ENCODE measurements at places on chromosomes 7 and 10. TPM values are rescaled to one million over a fixed set of nuclear protein-coding genes. Genes with fewer than 3 reads are reported as not detected.

GRCh38 chr10:75957314-75958120 lies 526.1 kb downstream of the LRMDA start:
- no peak overlapping the region for H3K4me3 ChIP-seq
- no peak for DNase-seq
- H3K36me3 ChIP-seq, result no peaks in the 10 kb centered on the region
- H3K27me3 ChIP-seq, result peaks cover 1% of the 10 kb centered on the region

AS3MT gene
- total RNA-seq, result 7.5 TPM

IDI2 gene
- not detected for total RNA-seq

DNA sequence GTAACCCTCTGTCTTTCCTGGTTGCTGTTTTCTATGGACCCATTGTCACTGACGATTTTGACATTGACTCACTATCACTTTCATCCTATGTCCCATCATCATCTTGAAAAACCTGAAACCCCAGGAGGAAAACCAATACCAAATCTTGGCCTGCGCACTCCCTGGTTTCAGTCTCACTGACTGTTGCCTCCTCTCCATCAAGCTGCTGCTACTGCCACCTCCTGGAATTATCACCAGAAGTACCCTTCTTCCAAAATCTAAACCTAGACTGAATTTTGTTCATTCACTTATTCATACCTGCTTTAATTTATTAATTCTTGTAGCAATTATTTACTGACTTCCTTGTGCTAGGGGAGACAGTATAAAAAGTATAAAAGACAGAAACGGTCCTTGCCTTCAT lies 44.5 kb upstream of the ACBD5 start:
- no peak overlapping the region for H3K4me3 ChIP-seq
- peak; percentile 2 for DNase-seq
- H3K27ac ChIP-seq, result no peak overlapping the region
- no peaks in the 10 kb centered on the region for H3K36me3 ChIP-seq
- no peaks in the 10 kb centered on the region for H3K27me3 ChIP-seq

DNA sequence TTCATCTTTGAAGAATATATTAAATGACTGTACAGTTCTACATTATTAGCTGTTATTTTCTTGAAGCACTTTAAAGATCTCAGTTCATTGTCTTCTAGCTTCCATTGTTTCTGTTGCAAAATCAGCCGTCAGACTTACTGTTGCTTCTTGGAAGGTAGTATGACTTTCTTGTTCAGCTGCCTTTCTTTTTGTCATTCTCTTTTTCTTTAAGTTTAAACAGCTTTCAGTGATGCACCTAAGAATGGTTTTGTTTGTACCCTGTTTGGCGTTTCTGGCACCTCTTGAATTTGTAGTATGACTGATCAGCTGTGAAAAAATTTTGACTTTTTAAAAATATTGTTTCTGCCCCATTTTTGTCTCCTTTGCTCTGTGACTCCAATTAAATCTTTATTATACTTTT lies 9.3 kb downstream of the MKLN1 start:
- peak; percentile 31 for DNase-seq
- no peak overlapping the region for H3K27ac ChIP-seq
- peaks cover 5% of the 10 kb centered on the region for H3K36me3 ChIP-seq

FZD8 gene
- 3.6 TPM for total RNA-seq

GRCh38 chr7:4115442-4115841 lies 566.7 kb upstream of the FOXK1 start:
- H3K4me1 ChIP-seq, result no peaks in the 10 kb centered on the region
- peaks cover 4% of the 10 kb centered on the region for H3K36me3 ChIP-seq
- no peaks in the 10 kb centered on the region for H3K27me3 ChIP-seq

DNA sequence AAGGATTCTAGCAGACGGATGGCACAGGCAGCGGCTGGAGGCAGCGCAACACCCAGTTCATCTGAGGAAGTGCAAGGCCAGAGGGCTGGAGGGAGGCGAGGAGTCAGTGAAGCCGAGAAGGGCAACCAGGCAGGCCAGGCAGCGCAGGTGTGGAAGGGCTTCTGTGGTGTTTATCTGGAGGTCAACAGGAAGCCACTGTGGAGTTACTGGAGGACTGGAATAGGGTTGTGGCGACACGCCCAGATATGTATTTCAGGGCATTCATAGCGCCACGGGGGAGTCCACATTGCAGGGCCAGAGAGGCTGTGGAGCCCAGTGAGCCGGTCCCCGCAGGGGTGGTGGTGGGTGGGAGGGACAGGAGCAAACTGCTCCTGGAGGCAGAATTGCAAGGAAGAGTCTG lies 150.6 kb downstream of the CDH23 start:
- peaks cover 46% of the 10 kb centered on the region for H3K27me3 ChIP-seq
- H3K4me3 ChIP-seq, result no peak overlapping the region
- no peaks in the 10 kb centered on the region for H3K36me3 ChIP-seq
- H3K27ac ChIP-seq, result no peak overlapping the region

DNA sequence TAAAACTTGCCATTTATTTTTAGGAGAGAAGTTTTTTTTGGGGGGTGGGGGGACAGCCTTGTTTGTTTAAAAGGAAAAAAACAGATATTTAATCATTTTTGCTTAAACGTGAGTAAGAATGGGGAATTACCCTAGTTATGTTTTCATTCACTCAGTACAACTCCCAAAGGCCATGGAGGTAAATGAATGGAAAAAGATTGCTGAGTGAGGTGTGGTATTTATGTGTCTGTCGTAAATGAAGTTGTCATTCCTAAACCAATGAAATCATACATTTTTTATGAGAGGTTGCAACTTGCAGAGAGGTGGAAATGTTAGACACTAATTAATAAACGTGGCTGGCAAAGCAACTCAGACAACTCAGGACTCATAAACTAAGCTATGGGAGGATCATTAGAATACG lies 218.1 kb downstream of the CELF2 start:
- H3K27me3 ChIP-seq, result no peaks in the 10 kb centered on the region
- H3K27ac ChIP-seq, result no peak overlapping the region
- H3K36me3 ChIP-seq, result no peaks in the 10 kb centered on the region

SEMA3E gene
- 1.1 TPM for total RNA-seq

FKBP6 gene
- total RNA-seq, result not detected

DNA sequence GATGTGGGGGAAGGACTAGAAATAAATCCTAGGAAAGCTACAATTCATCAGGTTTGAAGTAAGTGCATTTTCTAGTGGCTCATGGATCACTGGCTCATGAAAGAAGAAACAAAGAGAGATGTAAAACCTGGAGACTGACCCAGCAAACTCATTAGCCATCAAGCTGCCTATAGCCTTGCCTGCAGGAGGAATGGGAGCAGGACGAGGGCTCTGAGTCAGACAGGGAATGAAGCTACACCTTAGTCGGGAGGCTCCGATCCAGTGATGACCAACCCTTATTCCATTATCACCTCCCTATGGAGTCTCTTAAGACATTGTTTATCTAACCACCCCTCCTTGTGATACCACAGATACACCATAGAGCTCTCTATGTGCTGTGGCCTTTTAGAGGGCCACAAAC lies 112.5 kb upstream of the WDR11 start:
- H3K36me3 ChIP-seq, result no peaks in the 10 kb centered on the region
- H3K4me3 ChIP-seq, result no peak overlapping the region
- H3K27me3 ChIP-seq, result no peaks in the 10 kb centered on the region
- H3K4me1 ChIP-seq, result no peaks in the 10 kb centered on the region

DNA sequence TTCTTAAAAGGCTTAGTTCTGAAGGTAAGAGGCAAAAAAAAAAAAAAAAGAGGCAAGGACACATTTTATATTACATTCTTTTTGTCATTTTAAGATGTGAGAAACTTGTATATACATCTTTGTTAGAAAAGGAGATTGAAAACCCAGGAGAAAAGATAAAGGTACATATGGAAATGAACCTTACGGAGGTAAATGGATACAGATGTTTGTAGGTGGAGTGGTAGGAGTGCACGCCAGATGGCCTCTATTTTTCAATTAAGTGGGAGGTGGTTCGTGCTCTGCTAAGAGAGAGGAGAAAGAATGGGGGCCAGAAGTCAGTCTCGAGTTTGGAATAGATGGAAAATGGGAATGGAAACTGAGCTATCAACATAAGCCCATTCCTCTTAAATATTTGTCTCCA lies 622.5 kb upstream of the GHITM start:
- H3K27ac ChIP-seq, result no peak overlapping the region
- DNase-seq, result no peak
- H3K4me3 ChIP-seq, result no peak overlapping the region
- H3K36me3 ChIP-seq, result no peaks in the 10 kb centered on the region
- no peaks in the 10 kb centered on the region for H3K27me3 ChIP-seq
- H3K4me1 ChIP-seq, result no peaks in the 10 kb centered on the region

DNA sequence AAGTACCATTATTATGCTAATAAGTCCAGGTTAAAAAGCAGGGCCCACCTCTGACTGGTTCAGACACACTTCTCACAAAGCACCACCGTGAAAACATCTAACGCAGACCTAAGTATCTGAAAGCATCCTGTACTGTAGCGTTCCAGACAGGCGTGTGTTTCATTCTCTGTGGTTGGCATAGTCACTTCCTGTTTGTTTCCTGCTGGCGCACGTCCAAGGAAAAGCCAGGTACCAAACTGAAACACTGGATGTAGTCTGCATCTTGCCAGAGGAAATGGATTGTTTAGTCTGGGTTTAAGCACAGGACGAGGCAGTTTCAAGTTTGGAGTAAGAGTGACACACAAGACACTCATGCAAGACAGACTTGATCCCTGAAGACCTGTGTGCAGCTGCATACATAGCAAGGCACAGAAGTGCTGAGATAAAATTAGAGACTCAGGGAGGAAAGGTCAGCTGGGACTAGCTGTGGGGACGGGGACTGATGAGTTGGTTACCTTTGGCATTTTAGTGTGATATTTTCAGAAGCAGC lies 23.3 kb downstream of the BPGM start:
- no peaks in the 10 kb centered on the region for H3K27me3 ChIP-seq
- peak; percentile 96 for DNase-seq
- H3K36me3 ChIP-seq, result no peaks in the 10 kb centered on the region
- no peak overlapping the region for H3K27ac ChIP-seq
- no peak overlapping the region for H3K4me3 ChIP-seq

- no peak overlapping the region for H3K27ac ChIP-seq
- H3K36me3 ChIP-seq, result no peaks in the 10 kb centered on the region
- no peak overlapping the region for H3K4me3 ChIP-seq
- no peaks in the 10 kb centered on the region for H3K4me1 ChIP-seq
Measured at GRCh38 chr7:84847038-84847437, 339.8 kb downstream of the SEMA3D start.

- no peaks in the 10 kb centered on the region for H3K4me1 ChIP-seq
- peaks cover 24% of the 10 kb centered on the region for H3K27me3 ChIP-seq
- no peaks in the 10 kb centered on the region for H3K36me3 ChIP-seq
- DNase-seq, result no peak
- no peak overlapping the region for H3K4me3 ChIP-seq
Measured at GRCh38 chr10:93147281-93147680, 73.6 kb downstream of the CYP26A1 start.

GRCh38 chr7:2331707-2332106 lies 17.5 kb upstream of the SNX8 start:
- H3K27me3 ChIP-seq, result no peaks in the 10 kb centered on the region
- no peaks in the 10 kb centered on the region for H3K4me1 ChIP-seq
- H3K4me3 ChIP-seq, result no peak overlapping the region
- no peak overlapping the region for H3K27ac ChIP-seq
- H3K36me3 ChIP-seq, result no peaks in the 10 kb centered on the region

HABP2 gene
- not detected for total RNA-seq

- no peak overlapping the region for H3K4me3 ChIP-seq
- no peaks in the 10 kb centered on the region for H3K4me1 ChIP-seq
- no peak overlapping the region for H3K27ac ChIP-seq
- no peak for DNase-seq
Measured at GRCh38 chr7:140082770-140083169, 20.0 kb upstream of the PARP12 start.

- no peak overlapping the region for H3K27ac ChIP-seq
- H3K4me1 ChIP-seq, result no peaks in the 10 kb centered on the region
- H3K27me3 ChIP-seq, result peaks cover 2% of the 10 kb centered on the region
Measured at GRCh38 chr7:66505531-66506451, 122.9 kb upstream of the KCTD7 start.

GRCh38 chr7:135341049-135341448 lies 107.4 kb downstream of the STRA8 start:
- H3K4me3 ChIP-seq, result no peak overlapping the region
- H3K27ac ChIP-seq, result no peak overlapping the region
- H3K36me3 ChIP-seq, result no peaks in the 10 kb centered on the region

GRCh38 chr10:118394301-118395200 lies 52.4 kb upstream of the FAM204A start:
- H3K4me1 ChIP-seq, result no peaks in the 10 kb centered on the region
- no peak overlapping the region for H3K4me3 ChIP-seq
- H3K36me3 ChIP-seq, result no peaks in the 10 kb centered on the region
- no peak for DNase-seq
- no peak overlapping the region for H3K27ac ChIP-seq

PRTFDC1 gene
- 17.9 TPM for total RNA-seq

DNA sequence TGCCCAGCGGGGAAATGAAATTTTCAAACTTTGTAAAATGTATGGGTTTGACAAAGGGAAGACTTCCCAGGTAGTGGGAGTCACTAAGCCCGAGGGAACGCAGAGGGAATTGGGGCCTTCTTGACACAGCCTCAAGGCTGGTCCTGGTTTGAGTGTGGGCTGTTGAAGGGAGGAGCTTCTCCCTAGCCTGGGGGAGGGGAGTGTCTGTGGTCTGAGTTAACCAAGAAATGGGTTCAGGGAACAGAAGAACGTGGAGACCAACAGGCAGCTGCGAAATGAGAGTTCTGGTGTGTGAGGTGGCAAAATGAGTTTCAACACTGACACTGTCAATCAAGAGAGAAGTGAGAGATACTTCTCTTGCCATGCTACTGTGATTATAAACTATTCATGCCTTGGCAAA lies 32.7 kb upstream of the BAMBI start:
- H3K4me1 ChIP-seq, result no peaks in the 10 kb centered on the region
- no peak overlapping the region for H3K4me3 ChIP-seq
- H3K27me3 ChIP-seq, result peaks cover 10% of the 10 kb centered on the region
- DNase-seq, result no peak
- H3K36me3 ChIP-seq, result no peaks in the 10 kb centered on the region

Data from IMR-90 (cell line).